ENCODE measurements at places on chromosomes 1 and 21. TPM values are rescaled to one million over a fixed set of nuclear protein-coding genes. Genes with fewer than 3 reads are reported as not detected.

The DPH5 gene
- 26.7 TPM for total RNA-seq

The CADM3 gene
- 361 TPM for total RNA-seq

The PLA2G2C gene
- total RNA-seq: not detected

The ARTN gene
- total RNA-seq: 1.3 TPM

The IGSF21 gene
- 72.4 TPM for total RNA-seq

The DIPK1A gene
- total RNA-seq: 44.8 TPM

The LCE1E gene
- total RNA-seq: not detected

The SLC5A3 gene
- 26.4 TPM for total RNA-seq

The NR0B2 gene
- not detected for total RNA-seq

The OR10Z1 gene
- not detected for total RNA-seq

The AADACL3 gene
- total RNA-seq: not detected

The ENAH gene
- total RNA-seq: 81.2 TPM

The UBE2U gene
- total RNA-seq: not detected

The PKP1 gene
- 1.8 TPM for total RNA-seq

The CLSTN1 gene
- total RNA-seq: 418 TPM

The CDCA8 gene
- 1.2 TPM for total RNA-seq

The CLCA1 gene
- not detected for total RNA-seq

The PTGS2 gene
- total RNA-seq: 5.4 TPM

The FAM3B gene
- not detected for total RNA-seq

The TGFB2 gene
- 47.0 TPM for total RNA-seq

The LIPI gene
- not detected for total RNA-seq

The SPATA1 gene
- 0.94 TPM for total RNA-seq

The TSSK3 gene
- 4.3 TPM for total RNA-seq

The TTLL10 gene
- total RNA-seq: not detected
